ENCODE measurements at places on chromosomes 3 and 15.

- DNase-seq, result no peak
Measured at GRCh38 chr15:73688455-73688854, 4.3 kb downstream of the CD276 start.

GRCh38 chr3:56290374-56290773 lies 177.9 kb downstream of the ERC2 start:
- no peak for DNase-seq

DNA sequence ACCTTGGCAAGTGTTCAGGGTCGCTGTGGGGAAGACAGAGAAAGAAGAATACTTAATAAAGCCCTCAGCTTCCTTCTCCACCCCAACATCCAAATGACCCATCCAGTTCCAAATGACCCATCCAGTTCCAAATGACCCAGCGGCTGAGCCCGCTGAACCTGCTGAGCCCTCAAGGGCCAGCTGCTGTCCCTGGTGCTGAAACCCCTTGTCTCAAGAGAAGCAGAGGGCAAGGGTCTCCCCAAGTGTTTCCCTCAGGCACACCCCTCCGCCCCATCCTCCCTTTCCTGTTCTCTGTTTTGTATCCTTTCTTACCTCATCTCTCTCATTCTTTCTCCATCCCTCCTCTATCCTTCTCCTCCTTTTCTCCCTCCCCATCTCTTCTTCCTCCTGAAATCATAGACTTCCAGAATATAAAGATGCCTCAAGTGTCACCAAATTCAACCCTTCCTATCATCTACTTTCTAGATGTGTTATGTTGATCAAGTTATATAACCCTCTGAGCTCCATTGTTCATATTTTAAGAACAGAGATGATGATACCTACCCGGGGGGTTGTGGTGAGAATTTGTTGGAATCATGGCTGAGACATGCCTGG lies 29.0 kb downstream of the CCDC33 start:
- no peak for DNase-seq

GRCh38 chr3:152638214-152638613 lies 196.7 kb upstream of the P2RY1 start:
- no peak for DNase-seq

DNA sequence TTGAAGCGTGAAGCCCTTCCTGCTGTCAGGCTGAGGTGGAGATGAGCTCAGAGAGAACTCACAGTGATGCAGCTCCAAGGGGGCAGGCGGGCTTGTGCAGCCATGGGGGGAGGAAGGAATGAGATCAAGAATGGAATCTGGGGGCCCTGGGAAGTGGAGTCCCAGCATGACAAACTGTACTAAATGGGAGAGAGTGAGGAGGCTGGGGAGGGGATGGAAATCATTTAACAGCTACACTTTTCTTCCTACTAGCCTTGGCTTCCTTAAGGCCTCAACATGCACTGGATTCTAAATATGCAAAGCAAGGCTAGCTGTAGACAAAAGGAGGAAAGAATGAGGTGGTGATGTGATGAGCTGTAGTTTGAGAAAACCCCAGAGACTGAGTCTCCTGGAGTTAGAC lies 133.9 kb downstream of the EEFSEC start:
- no peak for DNase-seq

- no peak for DNase-seq
Measured at GRCh38 chr3:158106766-158107471, 699 bp upstream of the SHOX2 start.

GRCh38 chr3:67529337-67529736 lies 125.1 kb downstream of the SUCLG2 start:
- no peak for DNase-seq

DNA sequence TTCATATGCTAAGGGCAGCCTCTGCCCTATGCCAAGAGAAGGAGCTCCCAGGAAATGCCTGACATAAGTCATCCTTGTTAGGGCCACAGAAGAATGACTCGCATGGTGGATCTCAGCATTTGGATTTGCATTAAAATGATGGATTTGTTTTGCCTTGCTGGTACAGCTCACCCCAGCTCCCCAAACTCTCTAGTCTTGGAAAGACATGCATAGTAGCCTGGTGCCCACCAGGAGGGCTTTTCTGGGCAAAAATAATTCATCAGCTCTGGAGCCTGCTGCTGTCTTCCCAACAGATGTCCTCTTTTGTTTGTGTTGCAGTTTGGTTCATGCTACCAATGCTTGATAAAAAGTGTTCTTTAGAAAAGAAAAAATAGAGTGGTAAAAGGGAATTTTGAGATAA lies 833.0 kb downstream of the AGBL1 start:
- DNase-seq, result no peak

- DNase-seq, result peak; percentile 12
Measured at GRCh38 chr15:43376017-43376705, 5.3 kb downstream of the TUBGCP4 start.

DNA sequence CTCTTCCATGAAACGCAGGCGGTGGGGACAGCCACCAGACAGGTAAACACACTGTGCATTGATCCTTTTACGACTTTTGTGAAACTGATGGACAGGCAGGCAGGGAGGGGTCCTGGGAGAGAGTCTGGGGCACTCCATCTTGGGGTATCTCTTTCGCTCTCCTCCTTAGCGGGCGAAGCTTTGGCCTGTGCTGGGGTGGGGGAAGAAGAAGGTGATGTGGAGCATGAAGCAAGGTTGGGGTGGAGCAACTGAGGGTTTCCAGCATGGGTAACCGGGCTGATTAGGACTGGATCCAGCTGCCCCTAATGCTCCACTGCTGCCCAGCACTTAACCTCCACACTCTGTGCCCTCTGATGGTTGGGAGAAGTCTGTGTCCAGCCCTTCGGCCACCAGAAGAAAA lies 25.6 kb downstream of the MUC20 start:
- DNase-seq, result no peak

DNA sequence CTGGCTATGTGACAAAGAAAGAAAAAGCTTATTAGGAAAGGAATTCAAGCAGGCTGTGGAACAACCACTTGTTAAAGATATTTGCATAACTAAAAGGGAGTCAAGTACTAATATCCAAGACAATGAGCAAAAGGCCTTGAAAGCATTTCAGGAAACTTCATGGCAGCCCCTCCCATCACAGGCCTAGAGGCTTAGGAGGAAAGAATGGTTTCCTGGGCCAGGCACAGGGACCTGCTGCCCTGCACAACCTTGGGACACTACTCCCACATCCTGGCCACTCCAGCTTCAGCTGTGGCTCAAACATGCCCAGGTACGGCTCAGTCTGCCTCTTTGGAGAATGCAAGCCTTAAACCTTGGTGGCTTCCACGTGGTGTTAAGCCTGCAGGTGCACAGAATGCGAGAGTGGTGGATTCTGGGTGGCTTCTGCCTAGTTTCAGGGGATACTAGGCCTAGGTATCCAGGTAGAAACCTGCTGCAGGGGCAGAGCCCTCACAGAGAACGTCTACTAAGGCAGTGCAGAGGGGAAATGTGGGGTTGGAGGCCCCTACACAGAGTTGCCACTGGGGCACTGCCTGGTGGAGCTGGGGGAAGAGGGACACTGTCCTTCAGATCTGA lies 121.6 kb downstream of the OPA1 start:
- no peak for DNase-seq

DNA sequence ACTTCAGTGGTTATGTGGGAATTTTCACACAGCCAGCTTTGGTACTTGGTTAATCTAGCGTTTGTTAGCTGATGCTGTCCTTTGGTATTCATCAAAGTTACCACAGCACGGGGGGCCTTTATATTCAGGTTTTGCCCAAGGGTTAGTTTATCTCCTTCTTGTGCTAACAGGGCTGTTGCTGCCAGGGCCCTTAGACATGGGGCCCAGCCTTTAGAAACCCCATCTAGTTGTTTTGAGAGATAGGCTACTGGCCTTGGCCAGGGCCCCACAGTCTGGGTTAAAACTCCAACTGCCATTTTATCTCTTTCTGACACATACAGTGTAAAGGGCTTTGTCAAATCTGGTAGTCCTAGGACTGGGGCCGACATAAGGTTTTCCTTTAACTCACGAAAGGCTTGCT lies 7.5 kb upstream of the DNAAF4 start:
- no peak for DNase-seq

GRCh38 chr3:57158325-57158724 lies 6.8 kb downstream of the IL17RD start:
- DNase-seq, result no peak

DNA sequence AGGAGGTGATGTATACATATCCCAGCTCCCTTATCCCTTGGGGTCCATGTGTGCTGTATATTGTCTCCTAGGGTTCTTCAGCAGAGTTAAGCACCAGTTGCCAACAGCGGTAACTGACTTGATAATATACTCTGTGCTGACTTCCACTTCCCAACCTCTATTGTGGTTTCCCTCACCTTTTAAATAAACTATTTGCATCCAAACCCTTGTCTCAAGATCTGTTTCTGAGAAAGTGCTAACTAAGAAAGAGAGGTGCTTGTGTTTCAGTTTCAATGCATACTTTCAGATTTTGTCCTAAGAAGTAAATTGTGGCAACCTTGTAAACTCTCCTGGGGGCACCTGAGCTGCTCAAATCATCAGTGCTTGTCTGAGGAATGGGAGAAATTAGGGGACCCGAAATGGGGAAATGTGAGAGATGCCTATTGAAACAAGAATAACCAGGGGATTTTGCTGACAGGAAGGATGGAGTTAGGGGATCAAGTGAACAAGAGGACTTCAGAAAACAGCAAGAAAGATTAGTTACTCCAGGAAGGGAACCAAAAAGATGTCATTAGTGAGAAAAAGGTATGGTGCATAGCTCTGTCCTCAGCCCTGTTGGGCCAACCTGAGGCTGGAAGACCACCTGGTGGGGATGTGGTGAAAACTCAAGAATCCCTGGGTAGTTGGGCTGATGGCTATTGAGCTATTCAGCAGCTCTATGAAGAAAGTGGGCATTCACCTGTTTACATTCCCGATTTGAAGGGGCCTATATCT lies 50.9 kb upstream of the MRPL3 start:
- DNase-seq, result no peak

GRCh38 chr15:69290346-69291164 lies 8.2 kb upstream of the PAQR5 start:
- DNase-seq, result no peak

- no peak for DNase-seq
Measured at GRCh38 chr15:96183514-96183850, 147.0 kb upstream of the NR2F2 start.

DNA sequence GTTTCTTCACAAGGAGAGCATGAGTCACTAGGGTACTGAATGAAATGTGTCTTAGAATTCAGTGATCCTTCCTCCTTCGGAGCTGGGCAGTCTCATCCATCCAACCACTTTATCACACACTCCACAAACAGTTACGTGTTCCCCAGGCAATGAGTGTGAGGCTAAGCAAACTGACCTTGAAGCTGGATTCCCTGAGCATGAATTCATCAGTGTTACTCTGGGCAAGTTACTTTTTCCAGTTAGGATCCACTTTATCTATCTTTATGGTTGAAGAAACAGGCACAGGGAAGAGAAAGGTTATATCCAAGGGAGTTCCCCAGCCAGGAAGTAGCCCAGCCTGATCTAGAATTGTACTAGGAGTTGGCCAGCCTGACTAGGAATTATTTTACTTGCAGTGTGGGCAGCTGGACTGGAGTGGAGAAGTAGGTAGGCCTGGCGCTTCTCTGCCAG lies 17.1 kb upstream of the GCNT3 start:
- no peak for DNase-seq

- no peak for DNase-seq
Measured at GRCh38 chr3:42610976-42611375, 10.5 kb downstream of the NKTR start.

- no peak for DNase-seq
Measured at GRCh38 chr15:80937718-80938117, 51.9 kb downstream of the MESD start.

DNA sequence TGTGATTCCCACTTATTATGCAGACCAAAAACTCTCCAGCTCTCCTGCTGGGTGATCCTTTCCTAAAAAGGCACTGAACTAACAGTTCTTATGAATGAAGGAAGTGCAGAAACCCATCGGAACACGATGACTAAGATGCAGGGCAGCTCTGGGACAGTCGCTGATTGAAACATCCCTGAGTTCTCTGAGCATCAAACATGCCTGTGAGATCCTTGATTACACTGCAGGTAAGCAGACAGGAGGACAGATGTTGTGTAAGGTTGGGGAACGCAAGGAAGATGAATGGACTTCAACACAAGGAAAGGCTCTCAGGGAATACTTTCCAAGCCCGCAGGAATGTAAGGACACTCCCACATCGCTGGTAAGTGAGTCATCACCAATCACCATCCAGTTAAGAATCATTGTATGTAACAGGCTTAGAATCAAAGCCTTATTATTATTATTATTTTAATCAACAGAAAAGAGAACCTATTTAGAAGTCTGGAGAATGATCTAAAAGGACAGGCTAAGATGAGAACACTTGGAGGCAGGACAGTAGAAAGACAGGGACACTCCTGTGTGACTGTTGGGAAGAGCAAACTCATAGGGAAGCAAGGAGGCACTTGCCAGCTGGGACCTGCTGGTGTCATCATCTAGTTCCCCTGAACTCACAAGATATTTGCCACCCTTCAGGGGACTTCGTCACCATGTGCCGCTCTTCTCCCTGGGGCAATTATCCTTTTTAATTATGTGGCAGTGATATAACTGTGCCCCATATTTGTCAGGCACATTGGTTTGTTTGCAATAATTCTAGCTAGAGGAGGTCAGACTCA lies 26.0 kb downstream of the TMEM158 start:
- DNase-seq, result no peak

GRCh38 chr15:48040166-48040817 lies 80.5 kb upstream of the SLC24A5 start:
- DNase-seq, result no peak

DNA sequence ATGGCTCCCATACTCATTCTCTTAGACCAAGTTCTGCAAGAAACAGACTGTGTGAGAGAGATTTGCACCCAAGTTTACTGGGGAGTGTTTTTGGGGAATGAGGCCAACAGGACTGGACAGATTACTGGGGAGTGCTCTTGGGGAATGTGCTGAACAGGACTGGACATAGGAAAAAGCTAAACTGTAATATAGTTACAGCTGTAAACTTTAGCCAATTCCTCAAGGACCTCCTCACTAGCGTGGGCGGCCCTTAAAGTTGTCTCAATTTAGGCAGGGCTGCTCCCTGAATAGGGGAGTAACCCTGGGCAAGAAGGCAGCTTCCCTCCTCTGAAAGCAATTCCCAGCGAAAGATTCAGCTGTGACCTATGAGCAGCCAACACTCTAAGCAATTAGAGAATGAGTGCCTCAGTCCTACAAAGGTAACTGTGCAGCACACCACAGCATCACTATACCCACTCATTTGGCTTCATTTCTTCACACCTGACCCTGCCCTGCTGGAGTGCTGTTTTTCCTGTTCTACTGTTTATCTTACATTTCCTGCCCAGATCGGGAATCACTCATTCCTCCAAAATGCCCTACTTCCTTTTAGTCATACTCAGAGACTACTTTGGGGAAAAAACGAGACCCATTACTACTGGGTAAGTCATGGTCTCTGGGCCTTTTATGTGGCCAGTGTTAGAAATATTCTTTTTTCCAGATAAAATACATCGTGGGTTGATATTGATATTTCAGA lies 41.3 kb upstream of the TRIM42 start:
- no peak for DNase-seq

DNA sequence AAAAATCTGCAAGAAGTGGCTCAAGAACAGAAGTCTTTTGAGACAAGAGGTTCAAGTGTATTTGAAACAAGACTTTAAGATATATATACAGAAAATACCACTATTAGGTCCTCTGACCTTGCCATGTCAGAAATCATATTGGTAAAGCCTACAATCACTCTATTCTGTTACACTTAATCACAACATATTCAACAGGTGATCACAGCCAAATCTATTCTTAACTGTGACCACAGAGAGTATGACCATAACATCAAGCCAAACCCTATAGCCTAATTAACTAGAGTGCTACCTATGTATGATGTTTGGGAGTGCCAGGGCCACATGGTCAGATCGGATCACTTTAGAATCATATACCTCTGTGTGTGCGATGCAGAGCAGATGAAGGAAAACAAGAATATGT lies 2.2 kb downstream of the DNAJC19 start:
- no peak for DNase-seq

- no peak for DNase-seq
Measured at GRCh38 chr15:62506217-62506805, 341.2 kb upstream of the C2CD4B start.

Data from activated T-cell treated with anti-CD3 and anti-CD28 coated beads, Interleukin-2, amount 50 U/mL, for 4 hours (primary cell).